ENCODE measurements at places on chromosomes 11 and 22.

GRCh38 chr11:119266517-119267255 is 50.2 kb downstream of the MCAM start:
- DNase-seq, result no peak

GRCh38 chr11:8693555-8693954 is 11.0 kb downstream of the RPL27A start:
- DNase-seq, result no peak

- no peak for DNase-seq
These were observed 62.1 kb downstream of the RBFOX2 start for GRCh38 chr22:35966314-35967045.

GRCh38 chr11:74819400-74819799 is 70.8 kb downstream of the RNF169 start:
- no peak for DNase-seq

DNA sequence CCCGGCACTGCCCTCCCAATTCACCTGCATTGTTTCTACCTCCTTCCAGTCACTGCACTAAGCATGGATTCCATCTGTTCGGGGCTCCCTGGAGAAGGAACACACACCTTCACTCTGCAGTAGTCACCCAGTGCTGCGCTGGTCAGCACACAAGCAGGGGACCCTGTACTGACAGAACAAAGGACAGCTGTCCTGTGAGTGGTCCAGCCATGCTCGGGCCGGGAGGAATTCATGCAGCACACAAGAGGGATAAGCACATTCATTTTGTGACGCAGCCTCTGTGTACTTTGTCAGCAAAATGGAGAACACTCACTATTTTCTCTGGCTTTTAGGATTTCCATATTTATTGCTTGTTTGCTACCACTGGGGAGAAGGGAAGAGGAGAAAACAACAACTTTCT is 167.3 kb downstream of the NTM start:
- DNase-seq, result no peak

GRCh38 chr11:73746701-73747100 is 14.2 kb downstream of the RAB6A start:
- no peak for DNase-seq

GRCh38 chr11:84437071-84437980 is 1151.2 kb upstream of the CCDC90B start:
- DNase-seq, result no peak

DNA sequence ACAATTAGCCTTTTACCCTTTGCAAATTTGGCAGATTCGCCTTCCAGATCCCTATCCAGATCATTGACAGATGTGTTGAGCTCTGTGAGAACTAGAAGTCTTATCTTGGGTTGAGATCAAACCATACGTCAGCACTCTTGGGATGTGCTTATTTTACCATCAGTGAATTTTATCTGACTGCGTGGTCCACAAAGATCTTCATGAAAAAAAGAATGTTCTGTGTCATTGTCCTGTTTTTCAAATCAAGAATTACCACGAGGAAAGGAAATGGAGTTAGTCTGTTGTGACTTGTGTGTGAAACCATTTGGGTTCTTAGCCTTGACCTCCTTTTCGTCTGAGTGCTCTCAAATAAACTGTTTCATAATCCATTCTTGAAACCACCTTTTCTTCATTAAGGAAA is 86.2 kb upstream of the SORL1-AS1 start:
- no peak for DNase-seq

- DNase-seq, result no peak
These were observed 59.1 kb upstream of the ARFGAP3 start for GRCh38 chr22:42915980-42916765.

DNA sequence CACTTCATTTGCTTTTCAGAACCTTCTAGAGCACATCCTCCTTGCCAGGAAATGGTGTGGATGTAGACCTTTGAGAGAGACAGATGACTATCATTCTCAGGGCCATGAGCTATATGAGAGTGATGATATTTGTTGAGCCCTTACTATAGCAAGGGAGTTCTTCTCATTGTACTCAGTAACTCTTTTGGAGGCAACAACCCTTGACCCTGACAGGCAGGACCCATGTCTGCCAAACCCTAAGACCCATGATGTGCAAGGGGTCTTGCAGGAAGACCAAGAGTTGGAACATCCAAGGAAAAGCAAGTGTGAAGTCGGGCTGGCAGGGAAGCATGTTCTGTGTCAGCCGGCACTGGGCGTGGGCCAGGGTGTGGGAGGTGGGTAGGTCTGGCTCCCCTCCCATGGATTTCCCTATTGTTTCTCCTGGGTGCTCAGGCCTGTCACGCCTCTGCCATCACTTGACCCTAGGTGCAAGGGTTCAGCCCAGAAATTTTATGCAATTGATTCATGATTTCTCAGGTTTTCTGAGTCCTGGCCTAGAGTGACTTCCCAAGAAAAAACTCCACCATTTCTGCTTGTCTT is 1.2 kb downstream of the FOLR3 start:
- DNase-seq, result no peak

DNA sequence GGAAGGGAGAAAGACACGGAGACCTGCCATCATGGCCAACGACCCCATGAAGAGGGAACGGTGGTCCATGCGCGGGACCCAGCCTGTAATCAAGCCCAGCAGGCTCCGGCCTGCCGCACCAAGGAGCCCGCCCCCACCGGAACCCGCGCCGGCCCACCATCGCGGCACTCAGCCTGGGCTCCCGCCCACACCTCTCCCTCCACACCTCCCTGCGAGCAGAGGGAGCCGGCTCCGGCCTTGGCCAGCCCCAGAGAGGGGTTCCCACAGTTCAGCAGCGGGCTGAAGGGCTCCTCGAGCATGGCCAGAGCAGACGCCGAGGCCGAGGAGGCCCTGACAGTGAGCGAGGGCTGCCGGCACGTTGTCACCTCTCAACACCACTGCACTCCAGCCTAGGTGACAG is 1302.8 kb upstream of the CNTN5 start:
- DNase-seq, result no peak

- DNase-seq, result no peak
These were observed 16.3 kb downstream of the FAT3 start for GRCh38 chr11:92240916-92241315.

DNA sequence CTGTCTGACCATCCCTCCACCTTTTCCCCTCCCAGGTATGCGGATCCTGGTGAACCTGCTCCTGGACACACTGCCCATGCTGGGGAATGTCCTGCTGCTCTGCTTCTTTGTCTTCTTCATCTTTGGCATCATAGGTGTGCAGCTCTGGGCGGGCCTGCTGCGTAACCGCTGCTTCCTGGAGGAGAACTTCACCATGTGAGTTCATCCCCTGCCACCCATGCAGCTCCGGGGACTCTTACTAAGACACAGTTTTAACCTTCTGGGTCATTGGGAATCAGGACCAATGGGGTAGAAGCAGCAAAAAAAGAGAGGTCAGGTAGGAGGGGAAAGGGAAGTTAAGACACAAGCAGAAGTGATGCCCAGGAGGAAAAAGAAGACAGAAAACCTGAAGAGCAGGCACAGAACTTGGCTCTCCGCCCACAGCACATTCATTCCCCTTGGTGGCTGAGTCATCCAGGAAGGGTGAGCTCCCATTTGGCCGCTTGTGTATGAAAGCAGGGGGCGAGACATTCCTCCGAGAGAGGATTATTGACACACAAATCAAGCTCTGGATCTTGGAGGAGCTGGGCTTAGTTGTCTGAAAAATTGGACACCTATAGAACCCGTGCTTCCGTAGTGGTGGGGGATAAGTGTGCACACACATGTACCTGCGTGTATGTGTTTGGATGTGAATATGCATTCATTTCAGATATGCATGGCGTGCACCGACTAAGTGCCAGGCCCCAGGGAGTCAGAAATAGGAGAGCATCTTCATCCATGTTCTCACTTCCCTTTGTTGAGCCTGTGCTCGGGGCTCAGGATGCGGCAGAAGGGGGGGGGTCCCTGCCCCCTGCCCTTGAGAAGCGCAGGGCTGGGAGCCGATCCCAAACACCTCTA is 64.2 kb downstream of the CACNA1I start:
- peak; percentile 46 for DNase-seq

GRCh38 chr22:41989246-41989645 is 9.3 kb upstream of the WBP2NL start:
- DNase-seq, result no peak

DNA sequence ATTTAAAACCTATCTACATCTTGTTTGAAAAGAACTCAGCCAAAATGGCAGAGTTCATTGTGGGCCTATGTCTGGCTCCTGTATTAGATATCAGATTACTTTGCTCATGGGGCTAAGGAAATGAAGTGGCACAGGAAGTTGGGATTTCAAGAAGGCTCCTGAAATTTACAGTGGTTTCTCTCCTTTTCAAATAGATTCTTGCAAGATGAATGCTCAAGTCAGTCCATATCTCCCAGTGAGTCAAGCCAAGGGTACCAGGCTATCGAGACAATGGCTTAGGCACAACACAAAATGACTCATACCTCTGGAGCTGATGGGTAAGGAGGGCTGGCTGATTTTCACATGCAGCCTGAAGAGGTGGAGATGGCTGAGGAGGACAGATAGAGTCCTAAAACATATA is 24.1 kb upstream of the APOA1 start:
- no peak for DNase-seq

DNA sequence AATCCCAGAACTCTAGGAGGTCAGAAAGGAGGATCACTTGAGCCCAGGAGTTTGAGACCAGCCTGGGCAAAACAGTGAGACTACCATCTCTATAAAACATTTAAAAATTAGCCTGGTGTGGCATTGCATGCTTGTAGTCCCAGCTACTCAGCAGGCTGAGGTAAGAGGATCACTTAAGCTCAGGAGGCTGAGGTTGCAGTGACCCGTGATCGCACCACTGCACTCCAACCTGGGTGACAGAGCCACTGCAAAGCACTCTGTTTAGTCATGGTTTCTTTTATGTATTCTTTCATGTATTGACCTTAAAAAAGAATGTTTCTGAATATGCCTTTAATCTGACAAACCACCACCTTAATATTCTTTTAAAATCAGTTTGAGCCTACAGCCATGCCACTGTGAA is 52.2 kb downstream of the BIRC2 start:
- DNase-seq, result no peak

GRCh38 chr11:64122411-64123410 is 43.2 kb downstream of the MACROD1 start:
- DNase-seq, result no peak

GRCh38 chr22:36643033-36643432 is 60.5 kb downstream of the CACNG2 start:
- no peak for DNase-seq

GRCh38 chr11:101835506-101836063 is 79.2 kb upstream of the CEP126 start:
- no peak for DNase-seq

DNA sequence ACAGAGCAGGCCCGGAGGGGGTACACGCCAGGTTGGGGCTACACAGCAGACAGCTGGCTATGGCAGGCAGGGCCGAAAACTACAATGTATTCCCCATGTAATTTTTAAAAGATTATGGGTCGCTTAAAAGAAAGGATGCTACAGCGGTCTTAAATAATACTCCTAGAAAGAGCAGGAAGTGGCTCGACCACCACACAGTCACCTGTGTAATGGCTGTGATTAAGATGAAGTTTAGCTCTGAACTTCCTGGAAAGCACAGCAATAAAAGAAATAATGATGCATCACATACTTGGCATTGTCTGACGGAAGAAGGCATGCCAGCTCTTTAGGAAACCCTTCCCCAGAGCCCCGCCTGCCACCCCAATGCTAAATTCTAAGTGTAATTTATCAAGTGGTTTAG is 32.6 kb downstream of the WNT11 start:
- no peak for DNase-seq

DNA sequence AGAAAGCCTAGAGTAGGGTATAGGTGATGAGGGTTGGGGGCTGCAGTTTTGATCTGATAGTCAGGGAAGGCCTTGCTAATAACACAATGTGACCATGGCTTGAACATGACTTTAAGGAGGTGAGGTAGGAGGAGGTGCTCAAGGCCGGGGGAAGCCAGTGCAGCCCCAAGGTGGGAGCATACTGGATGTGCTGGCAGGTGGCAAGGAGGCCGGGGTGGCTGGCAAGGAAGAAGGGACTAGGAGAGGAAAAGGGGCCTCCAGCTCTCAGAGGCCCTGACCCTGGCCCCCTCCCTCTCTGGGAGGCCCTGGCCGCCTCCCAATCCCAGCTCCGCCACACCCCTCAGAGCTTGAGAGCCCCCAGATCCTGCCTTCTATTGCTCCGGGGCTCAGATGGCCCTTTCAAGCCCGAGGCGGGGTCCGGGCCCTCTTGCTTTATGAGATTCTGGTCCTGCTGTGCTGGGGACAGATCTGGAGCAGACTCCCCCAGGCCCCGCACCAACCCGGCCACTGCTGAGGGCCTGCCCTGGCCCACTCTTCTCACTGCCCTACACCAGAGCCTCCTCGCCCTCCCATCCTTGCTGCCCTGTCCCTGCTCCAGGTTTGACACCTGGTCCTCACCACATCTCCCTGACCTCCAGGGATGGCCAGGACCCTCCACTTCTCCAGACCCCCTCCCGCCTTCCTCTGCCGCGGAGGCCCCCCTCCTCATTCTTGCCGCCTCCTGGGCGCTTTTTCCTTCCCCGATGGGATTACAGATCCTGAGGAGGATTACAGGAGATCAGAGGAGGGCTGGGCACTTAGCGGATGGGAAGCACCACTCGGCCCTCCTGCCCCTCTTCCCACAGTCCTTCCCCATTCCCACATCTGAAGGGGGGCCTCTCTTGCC is 1.8 kb downstream of the PITPNM1 start:
- no peak for DNase-seq

DNA sequence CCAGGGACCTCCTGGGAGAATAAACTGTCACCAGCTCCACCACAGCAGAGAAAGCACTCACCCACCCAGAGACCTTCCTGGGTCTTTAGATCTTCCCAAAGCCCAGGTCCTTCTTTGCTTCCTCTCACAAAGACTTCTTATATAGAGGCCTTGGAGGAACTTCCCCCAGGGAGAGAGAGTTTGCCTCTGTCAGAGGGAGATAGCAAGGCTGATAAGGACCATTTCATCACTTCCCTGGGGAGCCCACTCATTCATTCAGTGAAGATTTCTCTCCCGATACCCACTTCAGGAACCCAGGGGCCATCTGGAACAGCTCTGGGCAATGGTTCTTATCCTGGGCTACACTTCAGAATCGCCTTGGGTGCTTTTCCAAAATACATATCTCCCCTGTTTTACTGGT is at the start of gene PRG2:
Gene PRG2 (minus strand): TSS at position 116 of the 400 bp plus-strand sequence. CDS start 706 bp downstream, outside the sequence.
- DNase-seq, result no peak

DNA sequence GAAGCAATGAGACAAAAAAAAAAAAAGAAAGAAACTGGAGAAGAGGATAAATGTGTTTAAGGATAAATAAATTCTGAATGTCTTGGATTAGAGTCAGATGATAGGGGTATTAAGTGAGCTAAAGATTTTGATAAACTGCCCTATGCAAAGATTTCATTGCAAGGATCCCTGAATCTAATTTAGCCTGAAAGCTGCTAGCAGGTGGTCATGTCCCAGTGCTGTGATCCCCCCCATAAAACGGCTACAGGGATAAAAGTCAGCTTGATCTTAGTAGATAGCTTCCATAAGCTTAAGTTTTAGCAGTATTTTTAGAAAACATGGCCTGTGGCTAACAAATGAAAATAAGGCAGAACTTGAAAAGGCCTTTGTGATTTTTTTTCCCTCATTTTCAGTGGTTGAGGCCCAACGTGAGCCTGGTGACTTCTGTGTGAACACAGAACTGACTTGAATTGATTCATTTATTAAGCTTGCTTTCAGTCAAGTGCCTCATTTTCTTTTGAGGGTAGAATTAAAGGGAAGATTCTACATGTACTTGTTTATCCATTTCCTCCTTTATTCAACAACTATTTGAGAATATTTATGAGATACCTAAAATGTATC is 44.5 kb downstream of the CD44 start:
- no peak for DNase-seq

GRCh38 chr11:102343809-102344208 is 3.2 kb upstream of the BIRC2 start:
- no peak for DNase-seq

- no peak for DNase-seq
These were observed 1.2 kb downstream of the TRABD start for GRCh38 chr22:50186761-50187523.
